Mesangial cell (primary cell): ENCODE measurements at places on chromosomes 13 and 19. TPM values are rescaled to one million over a fixed set of nuclear protein-coding genes. Genes with fewer than 3 reads are reported as not detected.

NANOS3 gene
- total RNA-seq: 0.63 TPM in 1 of 2 replicates, not detected in the other

KLF5 gene
- total RNA-seq: 5.9 and 20.4 TPM in 2 replicates

ZNF230 gene
- total RNA-seq: 1.4 and 2.4 TPM in 2 replicates

ZNF20 gene
- total RNA-seq: 2.5 and 2.6 TPM in 2 replicates

ANGPTL8 gene
- not detected in 2 replicates for total RNA-seq

FCER2 gene
- not detected in 2 replicates for total RNA-seq

PCDH20 gene
- 0.81 and 3.3 TPM in 2 replicates for total RNA-seq

ENOX1 gene
- 0.33 and 1.3 TPM in 2 replicates for total RNA-seq

HPN gene
- total RNA-seq: 5.7 TPM in 1 of 2 replicates, not detected in the other

SYCN gene
- not detected in 2 replicates for total RNA-seq

ATP7B gene
- total RNA-seq: 10.8 and 12.1 TPM in 2 replicates

FXYD7 gene
- total RNA-seq: 0.25 TPM in 1 of 2 replicates, not detected in the other

LYPD3 gene
- 0.38 TPM in 1 of 2 replicates, not detected in the other for total RNA-seq

RUBCNL gene
- total RNA-seq: 0.16 and 0.25 TPM in 2 replicates

KIR3DL1 gene
- total RNA-seq: not detected in 2 replicates

LPAR6 gene
- 3.3 TPM in 2 replicates for total RNA-seq

ICAM4 gene
- 0.33 and 1.1 TPM in 2 replicates for total RNA-seq

LRRC8E gene
- total RNA-seq: 12.9 and 24.2 TPM in 2 replicates

SBSN gene
- not detected in 2 replicates for total RNA-seq

LHB gene
- total RNA-seq: 0.49 and 0.76 TPM in 2 replicates
